ENCODE measurements at places on chromosomes 2 and 18.
A peak's percentile ranks its signal among the peaks of the same experiment; 100 is the strongest.

DNA sequence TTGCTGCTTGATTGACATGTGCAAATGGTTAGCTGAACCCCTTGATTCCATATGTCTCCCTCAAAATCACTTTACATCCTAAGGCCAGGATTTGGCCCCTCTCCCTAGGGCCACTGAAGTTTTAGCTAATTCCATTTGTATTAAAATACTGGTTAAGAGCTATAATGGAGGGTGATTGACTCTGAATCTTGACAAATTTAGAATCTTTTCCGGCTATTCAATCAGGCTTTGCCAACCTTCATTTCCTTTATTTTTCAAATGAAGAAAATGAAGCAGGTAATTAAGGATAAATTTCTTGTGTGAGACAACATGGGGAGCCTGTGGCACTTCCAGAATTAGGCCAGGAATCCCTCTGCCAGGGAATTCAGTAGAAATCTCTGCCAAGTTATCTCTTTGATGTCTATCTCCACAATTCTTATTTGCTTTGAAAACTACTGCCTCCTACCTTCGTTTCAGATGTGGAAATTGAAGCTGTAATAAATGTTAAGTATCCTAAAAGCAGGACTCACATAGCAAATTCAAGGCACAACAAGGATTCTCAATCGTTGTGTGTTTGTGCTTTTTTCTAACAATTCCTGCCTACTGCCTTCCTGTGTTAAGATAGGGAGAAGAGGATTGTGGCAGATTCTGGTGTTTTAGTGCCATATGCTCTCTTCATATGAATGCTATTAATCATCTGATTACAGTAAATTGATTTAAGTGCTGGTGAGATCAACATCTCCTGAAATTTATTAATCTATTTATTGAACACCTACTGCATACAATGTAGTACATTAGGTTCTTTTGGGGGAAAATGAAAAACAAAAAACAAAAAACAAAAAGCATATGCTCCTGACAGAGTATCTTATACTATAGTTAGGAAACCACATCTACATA lies 47.8 kb upstream of the MAP4K3 start:
- no peak for DNase-seq

DNA sequence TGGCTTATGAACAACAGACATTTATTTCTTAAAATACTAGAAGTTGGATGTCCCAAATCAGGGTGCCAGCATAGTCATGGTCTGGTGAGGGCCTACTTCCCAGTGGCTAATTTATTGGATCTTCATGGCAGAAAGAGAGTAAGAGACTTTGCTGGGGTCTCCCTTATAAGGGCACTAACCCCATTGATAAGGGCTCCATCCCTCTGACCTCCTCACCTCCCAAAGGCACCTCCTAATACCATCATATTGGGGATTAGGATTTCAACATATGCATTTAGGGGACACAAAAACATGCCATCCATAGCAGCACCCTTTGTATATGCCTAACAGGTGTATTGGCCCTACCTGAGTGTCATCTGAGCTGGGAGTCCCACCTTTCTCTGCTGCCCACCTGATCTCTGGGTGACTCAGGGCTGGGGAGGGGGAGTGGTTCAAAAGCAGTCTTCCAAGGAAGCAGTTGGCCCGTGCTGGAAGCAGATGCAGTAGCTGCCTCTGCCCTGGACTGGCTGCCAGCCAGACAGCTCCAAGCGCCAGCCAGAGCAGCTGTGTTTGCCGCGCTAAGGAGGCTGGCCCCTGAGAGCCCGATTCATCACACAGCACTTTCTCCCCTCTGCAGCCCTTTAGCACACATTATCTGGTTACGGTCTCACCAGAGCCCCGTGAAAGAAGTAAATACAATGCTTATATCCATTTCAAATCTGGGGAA lies 84.6 kb downstream of the SMAD7 start:
- DNase-seq, result no peak

- peak; percentile 2 for DNase-seq
Measured at GRCh38 chr2:241798081-241798630, 10.8 kb upstream of the NEU4 start.

- DNase-seq, result no peak
Measured at GRCh38 chr2:199405241-199405640, 52.5 kb downstream of the SATB2 start.

DNA sequence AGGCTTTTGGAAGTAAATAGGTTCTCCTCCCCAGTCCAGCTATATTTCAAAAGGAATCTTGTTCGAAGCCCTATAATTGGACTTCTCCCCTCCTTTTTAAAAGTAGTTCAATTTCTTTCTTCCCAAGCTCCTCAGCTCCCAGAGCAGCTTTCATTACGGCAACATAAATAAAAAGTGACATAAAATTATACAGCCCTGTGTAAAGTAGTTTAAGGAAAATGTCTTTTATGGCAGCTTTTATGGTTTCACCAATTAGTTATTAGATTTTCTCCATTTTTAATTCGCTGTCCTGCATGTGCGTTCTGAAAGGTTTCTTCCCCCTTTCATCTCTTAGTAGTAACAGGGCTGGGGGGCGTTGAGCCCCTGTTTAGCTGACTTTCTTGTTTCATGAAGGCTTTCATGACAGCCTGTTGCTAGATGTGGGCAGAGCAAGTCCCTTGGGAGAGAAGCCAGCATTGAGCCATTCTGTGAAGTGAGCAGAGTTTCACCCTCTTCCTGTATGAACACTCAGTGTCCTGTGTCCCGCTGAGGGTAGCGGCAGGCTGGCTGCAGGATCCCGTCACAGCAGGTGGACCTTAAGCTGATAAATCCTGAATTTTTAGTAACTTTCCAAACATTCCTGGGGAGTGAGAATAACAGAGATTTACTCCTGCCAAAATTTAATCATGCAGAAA lies 229.7 kb upstream of the SPRED2 start:
- DNase-seq, result no peak
